Urinary bladder (tissue), 4 donors: ENCODE measurements at places on chromosomes 4 and X. TPM values are rescaled to one million over a fixed set of nuclear protein-coding genes. Genes with fewer than 3 reads are reported as not detected.

SYP gene
- 4.7 TPM for total RNA-seq

EGF gene
- 3.0 TPM for total RNA-seq

MAGEA10 gene
- total RNA-seq, result not detected

PNPLA4 gene
- 21.6 TPM for total RNA-seq

PAGE2 gene
- not detected for total RNA-seq

TCEAL6 gene
- not detected for total RNA-seq

ATOH1 gene
- not detected for total RNA-seq

SMR3B gene
- total RNA-seq, result not detected

PDE6B gene
- 6.2 TPM for total RNA-seq

AADAT gene
- total RNA-seq, result 12.1 TPM

GPR50 gene
- 0.26 TPM for total RNA-seq

ARSD gene
- 35.4 TPM for total RNA-seq

AREG gene
- total RNA-seq, result 1.8 TPM

- DNase-seq, result no peak
Observed at GRCh38 chr4:170202721-170203120, 113.0 kb upstream of the AADAT start.

- DNase-seq, result no peak
Observed at GRCh38 chrX:906586-906985, 276.0 kb downstream of the SHOX start.

DNA sequence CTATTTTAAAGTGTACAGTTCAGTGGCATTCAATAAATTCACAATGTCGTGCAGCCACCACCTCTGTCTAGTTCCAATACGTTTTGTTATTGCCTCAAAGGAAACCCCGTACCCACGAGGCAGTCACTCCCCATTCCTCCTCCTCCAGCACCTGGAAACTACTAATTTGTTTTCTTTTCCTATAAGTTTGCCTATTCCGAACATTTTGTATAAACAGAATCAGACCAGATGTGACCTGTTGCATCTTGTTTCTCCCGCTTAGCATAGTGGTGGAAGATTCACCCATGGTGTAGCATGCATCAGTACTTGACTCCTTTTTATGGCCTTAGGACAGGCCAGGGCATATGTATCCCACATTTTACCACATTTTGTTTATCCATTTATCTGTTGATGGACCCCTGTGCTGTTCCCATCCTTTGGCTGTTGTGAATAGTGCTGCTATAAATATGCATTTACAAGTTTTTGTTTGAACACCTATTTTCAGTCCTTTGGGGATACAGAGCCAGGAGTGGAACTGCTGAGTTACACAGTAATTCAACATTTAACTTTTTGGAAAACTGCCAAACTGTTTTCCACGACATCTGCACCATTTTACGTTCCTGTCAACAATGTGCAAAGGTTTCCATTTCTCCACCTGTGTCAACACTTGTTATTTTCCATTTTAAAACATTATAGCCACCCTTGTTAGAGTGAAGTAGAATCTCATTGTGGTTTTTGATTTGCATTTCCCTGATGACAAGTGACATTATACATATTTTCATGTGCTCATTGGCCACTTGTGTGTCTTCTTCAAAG, 57.8 kb upstream of the STX18 start:
- DNase-seq, result no peak

DNA sequence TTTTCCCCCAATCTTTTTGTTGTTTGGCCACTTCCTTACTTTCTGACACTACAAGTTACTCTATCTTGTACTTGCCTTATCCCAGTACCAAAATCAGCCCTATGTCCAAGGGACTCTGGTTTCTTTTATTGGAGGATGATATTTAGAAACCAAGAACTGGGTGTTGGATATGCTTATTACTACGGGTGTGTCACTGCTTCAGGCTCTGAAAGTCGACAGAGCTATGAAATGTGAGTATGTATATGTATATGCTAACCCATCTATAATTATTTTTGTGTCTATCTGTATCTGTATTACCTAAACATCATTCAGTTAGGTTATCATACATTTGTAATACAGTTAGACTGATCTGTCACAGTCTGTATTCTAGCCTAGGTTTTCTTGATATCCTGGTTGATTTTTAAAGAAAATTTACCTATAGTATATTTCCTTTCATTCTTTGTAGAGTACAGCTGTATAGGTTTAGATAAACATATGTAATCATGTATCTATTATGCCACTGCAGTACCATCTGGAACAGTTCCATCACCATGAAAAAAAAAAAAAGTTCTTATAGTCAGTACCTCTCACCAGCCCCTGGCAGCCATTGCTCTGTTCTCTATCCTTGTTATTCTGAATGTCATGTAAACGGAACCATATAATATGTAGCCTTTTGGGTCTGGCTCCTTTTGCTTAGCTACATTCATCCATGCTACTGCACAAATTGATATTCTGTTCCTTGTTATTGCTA, 18.1 kb downstream of the SEC24B start:
- no peak for DNase-seq

DNA sequence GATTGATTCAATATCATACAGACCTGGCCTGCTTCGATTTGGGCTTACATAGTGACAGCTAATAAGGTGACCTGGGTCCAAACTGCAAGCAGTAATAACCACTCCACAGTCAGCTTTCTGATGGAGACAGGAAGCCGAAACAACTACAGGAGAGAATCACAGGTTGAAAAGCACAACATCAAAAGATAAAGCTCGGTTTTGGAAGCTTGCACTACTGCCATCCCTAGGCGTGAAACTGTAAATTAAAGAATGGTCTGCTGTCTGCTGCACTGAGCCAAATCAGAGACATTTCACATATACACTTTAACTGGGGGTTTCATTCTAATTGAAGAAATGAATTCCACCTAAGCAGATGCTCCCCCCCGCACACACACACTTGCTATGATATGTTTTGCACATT, 116.3 kb downstream of the DHX15 start:
- no peak for DNase-seq

DNA sequence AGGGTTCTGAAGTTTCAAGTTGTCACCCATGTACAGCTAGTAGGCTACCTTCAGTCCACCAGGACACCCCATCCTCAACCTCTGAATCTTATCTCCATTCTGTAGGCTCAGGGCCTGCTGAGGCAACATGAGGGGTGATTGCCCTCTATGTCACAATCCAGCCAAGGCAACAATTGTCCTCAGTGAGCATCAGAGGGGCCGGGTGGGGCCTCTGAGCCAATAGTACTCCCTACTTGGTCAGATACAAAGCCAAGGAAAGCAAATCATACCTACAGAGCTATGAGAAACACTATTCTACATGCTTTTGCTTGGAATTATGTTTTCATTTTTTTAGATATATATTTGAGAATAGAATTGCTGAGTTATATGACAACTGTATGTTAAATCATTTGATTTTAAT, at the start of gene ACTRT1:
TSS of gene ACTRT1 (minus strand) at position 101 of the 400 bp plus-strand sequence. CDS start 197 bp downstream, outside the sequence.
- no peak for DNase-seq

- DNase-seq, result peak; percentile 49
Observed at GRCh38 chr4:72969976-72970375, 99.5 kb downstream of the COX18 start.

DNA sequence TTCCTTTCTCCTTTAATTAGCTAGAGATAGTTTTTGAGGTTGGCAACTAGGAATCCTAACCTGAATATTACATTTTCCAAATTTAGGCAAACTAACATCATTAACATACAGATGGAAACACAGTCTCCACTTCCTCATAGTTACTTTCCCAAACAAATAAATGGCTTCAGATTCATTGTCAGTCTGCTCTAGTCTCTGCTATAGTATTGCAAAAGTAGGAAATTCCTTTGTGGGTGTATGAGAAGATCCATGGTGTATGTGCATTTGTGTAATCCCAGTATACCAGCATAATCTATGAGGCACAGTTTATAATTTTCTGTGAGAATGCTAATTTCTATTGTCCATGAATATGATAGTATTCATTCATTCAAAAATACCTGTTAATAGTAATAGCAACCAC, 3.0 kb upstream of the NDP start:
- no peak for DNase-seq

DNA sequence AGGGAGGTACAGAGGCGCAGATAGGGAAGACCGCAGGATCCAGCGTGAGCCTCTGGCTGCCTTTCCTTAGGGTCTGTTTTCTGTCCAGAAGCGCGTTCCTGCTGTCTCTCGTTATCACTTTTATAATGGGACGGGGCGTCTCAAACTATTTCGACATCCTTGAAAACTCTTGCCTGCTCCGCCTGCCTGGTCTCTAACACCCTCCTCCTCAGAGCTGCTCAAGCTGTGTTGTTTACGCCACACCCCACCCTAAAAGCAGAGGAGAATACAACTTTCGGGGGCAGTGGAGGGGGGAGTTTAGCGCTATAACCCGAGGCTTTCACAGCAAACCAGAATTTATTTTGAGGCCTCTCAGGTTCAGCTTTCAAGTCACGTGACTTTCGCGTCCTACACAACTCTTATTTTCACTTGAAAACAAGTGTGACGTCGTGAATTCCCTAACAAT, 646 bp upstream of the FAM3A start:
- DNase-seq, result peak; percentile 59

DNA sequence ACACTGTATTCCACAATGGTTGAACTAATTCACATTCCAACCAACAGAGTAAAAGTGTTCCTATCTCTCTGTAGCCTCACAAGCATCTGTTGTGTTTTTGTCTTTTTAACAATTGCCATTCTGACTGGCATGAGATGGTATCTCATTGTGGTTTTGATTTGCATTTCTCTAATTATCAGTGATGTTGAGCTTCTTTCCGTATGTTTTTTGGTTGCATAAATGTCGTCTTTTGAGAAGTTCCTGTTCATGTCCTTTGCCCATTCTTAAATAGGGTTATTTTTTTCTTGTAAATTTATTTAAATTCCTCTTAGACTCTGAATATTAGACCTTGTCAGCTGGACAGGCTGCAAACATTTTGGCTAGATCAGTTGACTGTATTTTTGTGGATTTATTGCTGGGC, 78.2 kb downstream of the VSIG4 start:
- DNase-seq, result no peak

GRCh38 chr4:69196209-69196965, 18.2 kb downstream of the UGT2B11 start:
- no peak for DNase-seq

DNA sequence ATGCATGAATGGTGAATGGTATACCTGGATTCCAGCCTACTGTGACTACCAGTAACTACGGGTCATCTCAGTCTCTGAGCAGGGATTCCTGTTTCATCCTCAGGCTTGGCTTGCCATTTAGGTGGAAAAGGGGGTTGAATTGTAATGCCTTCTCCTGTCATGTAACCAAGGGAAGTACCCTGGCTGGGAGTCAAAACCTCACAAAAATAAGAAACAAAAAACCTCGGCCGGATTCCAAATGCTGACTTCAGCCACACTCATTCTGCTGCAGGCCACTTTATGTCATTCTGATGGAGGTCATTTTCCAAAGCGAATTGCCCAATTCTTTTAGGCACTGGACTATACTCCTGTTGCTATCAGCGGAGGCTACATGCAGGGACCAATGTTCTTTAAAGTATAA, 324.7 kb downstream of the LDB2 start:
- no peak for DNase-seq

DNA sequence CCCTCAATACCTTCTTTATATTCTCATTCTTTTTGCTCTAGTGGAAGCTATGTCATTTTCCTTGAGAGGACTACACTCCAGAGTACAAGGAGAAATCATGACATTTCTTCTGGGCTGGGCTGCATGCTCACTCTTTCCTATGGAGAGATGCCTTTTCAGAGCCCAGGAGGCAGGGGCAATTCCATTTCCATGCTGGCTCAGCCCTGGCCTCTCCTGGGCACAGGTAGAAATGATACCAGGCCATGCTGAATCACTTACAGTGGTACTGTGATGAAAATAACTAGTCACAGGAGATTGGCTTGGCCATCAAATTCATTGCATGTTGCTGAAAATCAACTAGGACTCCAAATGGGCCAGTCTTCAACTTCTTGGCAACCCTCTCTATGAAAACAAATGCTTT, 34.0 kb upstream of the PPARGC1A start:
- no peak for DNase-seq

GRCh38 chrX:26597981-26598380, 382.0 kb downstream of the MAGEB5 start:
- no peak for DNase-seq

DNA sequence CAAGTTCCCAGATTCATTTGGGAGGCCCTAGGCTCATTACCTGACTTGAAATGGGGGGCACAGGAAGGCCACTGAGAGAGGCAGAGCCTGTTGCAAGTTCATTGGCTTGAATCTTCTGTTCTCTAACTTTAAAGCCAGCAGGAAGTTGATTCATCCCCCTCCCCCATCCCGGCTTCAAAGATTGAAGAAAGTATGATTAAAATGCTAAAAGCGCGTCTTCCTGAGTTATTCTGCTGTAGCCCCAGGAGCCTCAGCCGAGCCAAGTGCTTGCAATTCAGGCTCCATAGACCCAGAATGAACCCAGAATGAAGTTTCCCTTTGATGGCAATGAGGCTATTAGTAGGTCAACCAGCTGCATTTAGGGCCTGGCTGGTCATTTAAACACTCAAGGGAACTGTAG, 14.7 kb downstream of the CHST7 start:
- DNase-seq, result no peak

DNA sequence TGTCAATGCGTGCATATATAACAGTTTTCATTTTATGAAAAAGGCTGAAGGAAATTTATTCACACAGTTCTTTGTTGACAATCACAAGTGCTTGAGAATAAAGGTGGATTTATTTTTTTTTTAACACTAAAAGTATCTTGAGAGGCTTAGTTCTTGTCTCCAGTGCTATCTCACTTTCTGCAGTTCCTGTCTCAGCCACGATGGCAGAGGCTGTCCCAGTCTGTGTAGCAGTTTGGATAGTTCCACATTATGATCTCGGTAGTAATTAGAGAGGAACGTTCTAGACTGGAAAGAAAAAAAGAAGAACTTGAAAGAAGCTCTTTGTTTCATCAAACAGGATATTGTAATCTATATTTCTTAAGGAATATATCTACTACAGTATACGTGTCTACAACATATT, 229.0 kb downstream of the UGT8 start:
- DNase-seq, result no peak

GRCh38 chr4:40516651-40517050, 113.0 kb downstream of the RBM47 start:
- DNase-seq, result no peak

DNA sequence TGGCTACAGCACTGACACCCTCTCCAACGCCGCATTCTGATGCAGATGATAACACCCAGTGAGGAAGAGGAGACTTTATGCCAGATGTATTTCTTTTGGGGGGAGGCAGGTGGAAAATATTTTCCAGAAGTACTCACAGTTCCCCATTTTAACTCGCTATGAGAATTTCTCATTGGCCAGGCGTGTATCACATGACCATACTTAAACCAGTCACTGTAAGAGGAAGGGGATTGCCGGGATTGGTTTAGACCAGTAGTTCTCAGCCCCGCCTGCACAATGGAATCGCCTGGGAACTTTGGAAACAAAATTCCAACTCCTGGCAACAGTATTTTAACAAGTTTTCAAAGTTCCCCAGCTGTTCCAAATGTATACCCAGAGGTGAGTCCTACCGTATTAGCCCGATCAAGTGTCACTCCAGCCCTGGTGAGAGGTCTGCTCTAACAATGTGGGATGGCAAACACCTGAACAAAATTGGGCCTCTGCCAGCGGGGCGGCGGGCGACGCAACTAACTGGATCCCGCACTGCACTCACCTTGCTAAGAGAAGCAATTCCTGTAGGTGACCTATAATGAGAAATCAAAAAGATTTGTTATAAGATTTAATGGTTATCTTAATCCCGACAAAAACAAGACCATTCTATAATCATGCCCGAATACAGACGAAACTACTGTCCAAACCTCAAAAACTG, 2.9 kb upstream of the MSL3 start:
- DNase-seq, result no peak

- no peak for DNase-seq
Observed at GRCh38 chr4:14768449-14768848, 233.8 kb upstream of the CPEB2 start.
